ENCODE measurements at places on chromosomes 12 and 14.

GRCh38 chr12:71440763-71441748 is 1.5 kb downstream of the LGR5 start:
- DNase-seq: no peak

DNA sequence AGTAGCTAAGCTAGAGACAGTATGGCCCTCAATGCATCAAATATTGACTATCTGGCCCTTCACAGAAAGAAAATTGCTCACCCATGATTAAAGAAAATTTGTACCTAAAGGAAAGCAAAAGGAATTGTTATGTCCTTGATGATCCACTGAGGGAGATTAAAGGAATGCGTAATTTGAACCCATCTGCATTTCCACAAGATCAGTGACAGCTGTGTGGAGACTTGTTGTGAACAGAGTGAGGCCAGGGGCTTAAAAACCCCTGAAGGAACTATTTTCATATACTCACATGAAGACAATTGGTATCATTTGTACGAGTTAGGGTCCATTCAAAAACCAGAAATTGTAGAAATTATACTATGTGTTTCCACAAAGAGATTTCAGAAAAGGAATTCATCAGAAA is 1908.1 kb upstream of the SEL1L start:
- DNase-seq: no peak

- no peak for DNase-seq
Measured at GRCh38 chr12:47577206-47577989, 128.4 kb downstream of the RPAP3 start.

- no peak for DNase-seq
Measured at GRCh38 chr14:42869681-42870080, 1263.0 kb downstream of the LRFN5 start.

DNA sequence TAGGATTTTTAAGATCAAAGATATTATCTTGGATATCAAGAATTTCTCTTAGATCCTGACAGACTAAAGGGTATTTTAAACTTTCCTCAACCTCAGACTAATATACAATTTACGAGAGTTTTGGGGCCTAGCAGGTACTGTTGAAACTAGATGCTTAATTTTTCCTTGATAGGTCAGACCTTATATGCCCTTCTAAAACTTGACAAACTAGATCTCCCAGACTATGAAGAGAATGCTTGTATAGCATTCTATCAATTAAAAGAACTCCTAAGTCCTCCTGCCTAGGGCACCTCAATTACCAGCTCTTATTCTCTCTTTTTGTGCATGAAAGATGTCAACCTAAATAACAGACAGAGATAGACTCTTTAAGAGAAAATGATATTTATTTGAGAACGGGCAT is 60.4 kb upstream of the TRIM9 start:
- DNase-seq: no peak

DNA sequence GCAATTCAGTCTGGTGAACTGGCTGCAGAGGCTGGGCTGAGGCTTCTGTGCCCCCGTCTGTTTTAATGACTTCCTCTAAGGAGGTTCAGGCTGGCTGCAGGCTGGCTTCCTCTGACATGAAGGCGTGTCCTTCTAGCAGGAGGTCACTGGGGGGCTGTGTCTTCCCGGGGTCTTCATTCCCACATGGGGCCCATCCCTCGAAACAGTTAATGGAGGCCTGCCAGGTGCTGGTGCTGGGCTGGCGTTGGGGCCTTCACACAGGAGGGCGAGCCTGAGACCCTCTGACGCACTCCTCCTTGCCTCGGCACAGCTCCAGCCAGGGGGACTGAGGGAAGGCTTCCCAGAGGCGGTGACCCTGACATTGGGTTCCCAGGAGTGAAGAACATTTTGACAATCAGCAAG is 57.7 kb upstream of the DLK1 start:
- no peak for DNase-seq

DNA sequence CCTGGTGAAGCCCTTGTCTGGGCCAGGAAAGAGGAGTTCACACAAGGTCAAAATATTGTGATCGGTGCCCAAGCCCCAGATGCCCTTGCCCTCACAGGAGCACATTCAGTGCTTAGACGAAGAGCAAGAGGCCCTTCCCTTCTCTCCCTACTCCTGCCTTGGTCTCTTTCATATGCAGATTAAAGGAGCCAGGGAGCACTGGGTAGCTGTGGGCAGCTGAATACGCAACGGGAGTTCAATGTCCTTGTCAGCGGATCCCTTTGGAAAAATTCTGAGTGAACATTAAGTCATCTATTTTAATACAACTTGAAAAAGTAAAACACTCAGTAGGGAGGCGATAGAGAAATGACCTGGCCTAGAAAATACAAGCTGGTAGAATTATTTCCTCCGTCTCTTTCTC is 1489.4 kb downstream of the AACS start:
- no peak for DNase-seq

GRCh38 chr12:5524116-5524768 is 92.3 kb downstream of the NTF3 start:
- no peak for DNase-seq

DNA sequence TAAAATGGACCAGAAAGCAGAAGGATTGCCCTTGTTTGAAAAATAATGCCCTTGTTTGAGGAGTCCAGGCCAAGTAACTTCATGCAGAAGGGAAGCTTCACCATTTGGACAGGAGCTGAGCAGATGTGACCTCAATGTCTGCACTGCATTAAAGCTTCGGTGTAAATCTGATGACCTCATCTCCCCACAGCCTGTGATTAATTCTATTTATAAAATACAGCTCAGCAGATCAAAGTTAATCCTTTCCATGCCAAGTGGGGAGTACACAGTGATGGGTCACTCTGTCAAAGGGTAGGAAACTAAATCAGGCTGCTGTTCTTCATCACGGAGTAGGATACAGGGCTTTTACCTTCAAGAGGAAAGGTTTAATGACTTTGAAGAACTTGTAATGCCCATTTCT is 533.7 kb downstream of the RPS29 start:
- no peak for DNase-seq

DNA sequence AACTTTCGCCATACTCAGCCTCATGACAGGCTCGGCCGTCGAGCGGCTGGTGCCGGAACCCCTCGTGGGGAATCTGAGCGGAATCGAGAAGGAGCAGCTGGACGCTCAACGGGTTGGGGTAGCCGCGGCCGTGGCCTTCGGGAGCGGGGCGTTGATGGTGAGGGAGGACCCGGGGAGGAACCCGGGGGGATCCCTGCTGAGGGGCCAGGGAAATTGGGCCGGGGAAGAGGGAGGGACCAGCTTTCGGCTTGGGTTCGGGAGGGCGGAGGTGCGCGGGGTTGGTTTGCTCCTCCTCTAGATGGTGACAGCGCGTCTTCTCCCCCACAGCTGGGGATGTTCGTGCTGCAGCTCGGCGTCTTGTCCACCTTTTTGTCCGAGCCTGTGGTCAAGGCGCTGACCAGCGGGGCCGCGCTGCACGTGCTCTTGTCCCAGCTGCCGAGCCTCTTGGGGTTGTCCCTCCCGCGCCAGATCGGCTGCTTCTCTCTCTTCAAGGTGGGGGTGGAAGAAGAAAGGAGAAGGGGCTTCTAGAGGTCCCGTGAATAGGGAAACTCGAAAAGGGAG is 9.8 kb downstream of the ARHGEF25 start:
- no peak for DNase-seq

DNA sequence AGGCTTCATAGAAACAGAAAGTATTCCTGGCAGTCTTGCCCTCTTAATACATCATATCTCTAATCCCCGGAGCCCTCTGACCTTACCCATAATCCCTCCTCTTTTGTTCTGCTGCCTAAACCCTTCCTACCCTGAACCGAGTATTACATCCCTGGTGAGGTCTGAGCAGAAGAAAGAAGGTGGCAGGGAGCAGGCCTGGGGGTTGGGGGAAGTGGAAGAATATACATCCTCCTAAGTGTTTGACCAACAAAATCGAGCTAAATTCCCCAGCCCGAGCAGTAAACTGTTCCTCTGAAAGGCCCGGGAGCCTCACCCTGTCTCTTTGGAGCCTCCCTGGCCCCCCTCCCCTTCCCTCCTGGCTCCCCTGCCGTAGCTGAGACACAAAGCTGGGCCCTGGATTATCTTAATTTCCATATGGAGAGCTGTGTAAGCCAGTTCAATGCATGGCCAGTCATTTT is 192.6 kb upstream of the LHX5 start:
- DNase-seq: no peak

DNA sequence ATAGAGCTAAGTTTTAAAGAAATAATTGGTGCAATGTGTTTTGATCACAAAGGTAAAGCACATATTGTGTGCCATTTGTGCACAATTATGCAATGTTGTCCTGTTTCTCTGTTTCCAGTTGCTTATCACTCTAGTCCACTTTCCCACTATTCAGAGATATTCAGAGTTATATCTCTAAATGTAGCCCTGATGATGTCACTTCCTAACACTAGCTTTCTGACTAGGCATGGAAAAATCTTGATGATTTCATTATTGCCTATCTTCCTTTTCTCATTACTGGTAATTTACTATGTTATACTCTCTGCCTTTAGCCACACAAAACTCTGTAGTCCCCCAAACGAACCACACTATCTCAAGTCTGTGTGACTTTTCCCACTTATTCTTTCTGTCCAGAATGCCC is 221.2 kb downstream of the TRHDE start:
- no peak for DNase-seq

GRCh38 chr12:28327722-28328121 is 137.5 kb downstream of the CCDC91 start:
- no peak for DNase-seq

DNA sequence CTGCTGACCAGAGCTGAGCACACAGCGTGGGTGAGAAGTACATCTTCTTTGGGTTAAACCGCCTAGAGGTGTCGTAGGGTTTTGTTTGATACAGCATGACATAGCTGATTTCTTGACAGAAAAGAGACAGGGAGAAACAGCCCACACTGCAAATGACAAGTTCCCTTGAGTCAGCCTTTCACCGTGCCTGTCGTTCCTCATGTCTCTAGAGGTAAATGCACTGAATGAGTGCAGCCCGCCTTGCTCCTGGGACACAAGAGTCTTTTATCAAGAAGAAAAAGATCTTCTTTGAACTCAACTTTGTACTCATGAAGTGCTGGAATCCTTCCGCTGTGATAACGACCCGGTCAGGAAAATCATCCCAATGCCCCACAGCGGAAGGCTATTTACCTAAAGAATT is 77.6 kb downstream of the TMEM132D start:
- DNase-seq: no peak

- no peak for DNase-seq
Measured at GRCh38 chr14:102479777-102480176, 29.8 kb downstream of the ANKRD9 start.

- no peak for DNase-seq
Measured at GRCh38 chr14:94029265-94029664, 3.1 kb downstream of the OTUB2 start.

DNA sequence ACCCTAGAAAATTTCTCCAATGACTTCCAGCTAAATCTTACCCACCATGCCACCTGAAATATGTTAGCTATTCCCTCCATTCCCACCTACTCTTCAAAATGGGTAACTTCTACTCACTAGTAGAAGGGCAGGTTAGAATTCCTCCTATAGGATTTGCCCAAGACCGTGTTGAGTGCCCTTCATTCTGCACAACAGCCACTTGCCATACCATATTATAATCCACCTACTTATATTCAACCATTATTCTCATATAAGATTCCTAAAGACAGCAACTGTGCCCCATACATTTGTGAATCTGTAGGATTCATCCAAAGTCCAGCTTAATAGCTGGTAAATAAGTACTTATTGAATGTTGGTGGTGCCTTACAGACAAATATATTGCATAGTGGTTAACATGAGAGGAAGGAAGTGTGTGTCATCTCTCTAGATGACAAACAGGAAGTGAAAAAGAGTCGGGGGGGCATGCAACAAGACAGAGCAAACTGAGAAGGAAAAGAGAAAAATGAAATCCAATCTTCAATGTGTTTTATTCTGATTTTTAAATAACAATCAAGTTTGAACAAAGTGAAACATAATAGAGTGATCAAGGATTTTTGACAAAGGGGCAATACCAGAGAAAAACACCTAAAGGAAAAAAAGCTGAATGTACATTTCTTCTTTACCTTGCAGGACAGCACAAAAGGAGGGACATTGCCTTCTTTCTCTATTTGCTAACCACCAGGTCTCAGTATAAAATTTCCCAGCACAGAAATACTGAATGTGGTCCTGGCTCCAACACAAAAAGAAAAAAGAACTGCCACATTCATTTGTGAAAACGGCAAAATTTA is 389.3 kb upstream of the USP15 start:
- no peak for DNase-seq

DNA sequence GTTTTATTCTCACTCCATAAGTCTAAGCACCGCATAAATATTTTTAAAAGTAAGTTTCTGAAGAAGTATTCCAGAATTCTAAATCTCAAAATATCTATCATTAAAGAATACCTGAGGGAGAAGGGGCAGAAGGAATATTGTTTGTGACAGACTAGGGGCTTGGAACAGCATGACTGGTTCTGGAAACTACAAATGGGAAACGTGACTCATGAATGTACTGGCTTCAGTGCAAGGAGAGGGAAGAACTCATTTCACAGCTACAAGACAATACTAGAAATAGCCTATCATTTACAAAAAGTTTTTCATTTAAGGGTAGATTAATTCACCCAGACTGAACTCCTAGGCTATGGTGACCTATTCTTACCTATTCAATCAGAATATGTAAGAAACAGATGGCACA is 121.3 kb downstream of the SLC25A21 start:
- DNase-seq: no peak

DNA sequence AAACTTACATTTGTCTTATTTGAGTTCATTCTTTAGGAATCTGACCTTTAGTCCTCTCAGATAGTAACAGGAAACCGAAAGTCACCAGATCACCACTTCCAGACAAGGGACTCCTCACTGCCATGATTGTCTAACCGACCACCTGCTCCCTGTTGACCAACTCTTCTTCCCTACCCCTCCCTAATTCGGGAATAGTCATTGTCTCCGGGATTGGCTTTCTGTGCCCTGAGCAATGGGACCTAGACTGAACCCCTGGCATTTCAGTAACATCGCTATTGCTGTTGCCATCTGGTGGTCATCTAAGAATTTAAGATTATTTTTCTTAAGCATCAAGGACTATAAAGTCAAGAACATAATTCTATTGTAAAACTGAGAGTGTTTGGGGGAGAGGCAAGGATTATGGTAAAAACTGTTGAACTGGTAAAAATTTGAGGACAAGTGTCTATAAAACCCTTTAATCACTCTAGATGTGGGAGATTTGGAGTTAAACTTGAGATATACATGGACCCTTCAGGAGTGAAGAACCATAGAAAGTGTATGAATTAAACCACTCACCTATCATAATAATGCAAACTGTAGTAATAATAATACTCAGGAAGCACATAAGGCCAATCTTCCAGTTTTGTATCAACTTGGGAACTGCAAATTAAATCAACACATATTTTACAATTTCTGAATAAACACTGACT is 6.3 kb downstream of the CLEC2A start:
- DNase-seq: no peak

GRCh38 chr14:60760644-60761364 is 26.2 kb downstream of the MNAT1 start:
- DNase-seq: no peak

GRCh38 chr14:89107626-89108025 is 283.2 kb downstream of the TTC8 start:
- DNase-seq: no peak

Data from activated T-helper 1 cell treated with anti-CD3 and anti-CD28 coated beads, Interleukin-2, amount 50 U/mL, for 16 hours (primary cell).